ENCODE measurements at places on chromosomes 5 and 9.

DNA sequence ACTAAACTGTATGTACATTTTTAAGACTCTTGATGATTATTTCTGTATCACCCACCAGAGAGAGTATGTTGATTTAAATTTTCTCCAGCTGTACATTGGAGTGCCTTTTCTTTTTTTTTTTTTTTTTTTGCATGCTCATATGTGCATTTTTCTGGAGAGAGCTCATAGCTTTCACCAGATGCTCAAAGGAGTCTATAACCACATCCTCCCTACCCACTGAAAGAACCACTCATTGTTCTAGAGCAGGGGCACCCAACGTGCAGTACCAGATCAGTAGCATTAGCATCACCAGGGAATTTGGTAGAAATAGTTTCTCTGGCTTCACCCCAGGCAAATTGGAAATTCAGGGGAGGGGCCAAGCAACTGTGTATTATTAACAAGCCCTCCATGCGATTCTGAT is 53.9 kb upstream of the TMEM171 start:
- no peak for DNase-seq

GRCh38 chr5:107937204-107937603 is 266.5 kb upstream of the EFNA5 start:
- DNase-seq, result no peak

DNA sequence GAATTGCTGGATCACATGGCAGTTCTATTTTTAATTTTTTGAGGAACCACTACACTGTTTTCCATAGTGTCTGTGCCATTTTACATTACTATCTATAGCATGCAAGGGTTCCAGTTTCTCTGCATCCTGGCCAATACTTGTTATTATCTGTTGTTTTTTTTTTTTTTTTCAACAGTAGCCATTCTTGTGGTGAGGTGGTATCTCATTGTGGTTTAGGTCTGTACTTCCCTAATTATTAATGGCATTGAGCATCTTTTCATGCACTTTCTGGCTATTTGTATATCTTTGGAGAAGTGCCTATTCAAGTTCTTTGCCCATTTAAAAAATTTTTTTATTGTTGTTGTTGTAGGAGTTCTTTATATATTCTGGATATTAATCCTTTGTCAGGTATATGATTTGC is 97.7 kb downstream of the GDNF start:
- DNase-seq, result no peak

GRCh38 chr5:160442824-160443431 is 21.3 kb downstream of the PTTG1 start:
- DNase-seq, result no peak

- DNase-seq, result no peak
Observed at GRCh38 chr9:94934816-94935328, 208.4 kb downstream of the AOPEP start.

GRCh38 chr5:179668391-179668790 is 12.4 kb downstream of the CBY3 start:
- DNase-seq, result peak; percentile 55
